Cortex of kidney (tissue), 1 donor: ENCODE measurements at places on chromosomes 2 and 18.

- no peak for DNase-seq
These were observed 37.5 kb downstream of the TBC1D8 start for GRCh38 chr2:101113441-101114267.

DNA sequence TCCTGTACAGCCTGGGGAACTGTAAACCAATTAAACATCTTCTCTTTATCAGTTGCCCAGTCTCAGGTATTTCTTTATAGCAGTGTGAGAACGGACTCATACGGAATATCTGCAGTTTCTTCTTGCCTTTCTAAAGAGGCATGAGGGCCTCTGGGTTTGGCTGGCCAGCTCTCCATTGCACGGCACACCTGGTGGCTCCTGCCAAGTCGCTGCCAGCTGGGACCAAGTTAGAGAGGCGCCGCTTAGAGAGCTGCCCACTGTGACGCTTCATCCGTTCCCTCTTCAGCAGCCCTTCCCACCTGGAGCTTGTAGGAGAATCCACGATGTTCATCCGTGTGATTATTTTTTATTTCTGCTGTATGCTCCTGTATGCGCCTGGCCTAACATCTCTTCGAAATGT is 195.4 kb downstream of the TWIST2 start:
- no peak for DNase-seq

GRCh38 chr2:98245491-98245890 is 100.8 kb upstream of the CNGA3 start:
- no peak for DNase-seq

- DNase-seq, result no peak
These were observed 319.9 kb downstream of the AGPS start for GRCh38 chr2:177712462-177712861.

DNA sequence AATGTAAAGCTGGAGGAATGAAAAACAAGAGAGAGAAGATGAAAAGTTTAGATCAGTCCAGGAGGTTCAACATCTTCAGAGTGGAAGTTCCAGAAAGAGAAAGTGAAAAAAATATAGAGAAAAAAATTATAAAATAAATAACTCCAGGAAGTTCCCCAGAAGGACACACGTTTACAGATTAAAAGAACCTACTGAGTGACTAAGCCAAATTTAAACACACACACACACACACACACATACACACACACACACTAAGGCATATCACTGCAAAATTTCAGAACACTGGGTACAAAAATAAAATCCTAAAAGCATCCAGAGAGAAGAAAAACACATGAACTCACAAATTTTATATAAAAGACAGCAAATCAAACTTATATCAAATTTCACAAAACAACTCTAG is 85.9 kb upstream of the PMAIP1 start:
- no peak for DNase-seq

DNA sequence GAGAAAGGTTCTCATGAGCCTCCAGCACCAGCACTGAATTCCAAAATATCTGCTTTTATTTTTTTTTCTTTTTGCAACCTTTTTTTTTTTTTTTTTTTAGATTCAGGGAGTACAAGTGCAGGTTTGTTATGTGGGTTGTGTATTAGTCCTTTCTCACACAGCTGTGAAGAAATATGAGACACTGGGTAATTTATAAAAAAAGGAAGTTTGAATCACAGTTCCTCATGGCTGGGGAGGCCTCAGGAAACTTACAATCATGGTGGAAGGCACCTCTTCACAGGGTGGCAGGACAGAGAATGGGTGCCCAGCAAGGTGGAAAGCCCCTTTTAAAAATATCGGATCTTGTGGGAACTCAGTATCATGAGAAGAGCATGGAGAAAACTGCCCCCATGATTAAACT is 7.9 kb upstream of the TMX3 start:
- no peak for DNase-seq

DNA sequence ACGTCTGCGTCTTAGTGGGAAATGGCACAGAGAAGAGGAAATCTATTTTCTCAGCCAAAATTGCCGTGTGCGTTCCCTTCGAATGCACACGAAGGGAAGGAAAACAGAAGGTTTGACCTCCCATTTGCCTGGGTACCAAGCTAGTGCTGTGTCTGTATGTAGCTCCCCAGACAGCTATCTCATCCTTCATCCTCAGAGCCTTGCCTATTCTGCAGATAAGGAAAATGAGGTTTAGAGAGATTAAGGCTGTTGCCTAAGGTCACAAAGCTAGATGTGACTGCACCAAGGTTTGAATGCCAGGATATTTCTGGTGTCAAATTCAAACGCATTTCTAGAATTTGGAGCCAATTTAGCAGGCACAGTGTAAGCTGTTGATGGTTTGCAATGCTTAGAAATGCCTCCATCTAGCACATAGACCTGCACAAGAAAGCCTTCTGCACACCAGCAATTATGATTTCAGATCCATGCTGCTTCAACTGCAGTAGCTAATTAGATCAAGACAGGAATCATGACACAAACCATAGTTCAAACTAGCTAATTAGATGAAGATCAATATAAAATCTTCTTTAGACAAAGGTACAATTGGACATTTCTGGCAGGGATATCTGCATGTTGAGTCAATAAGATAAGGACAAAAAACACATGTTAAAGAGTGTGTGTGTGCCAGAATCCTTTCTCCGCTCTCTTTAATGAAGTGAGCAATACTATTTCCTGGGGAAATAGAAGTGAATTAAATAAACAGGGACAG is 115.1 kb downstream of the CMPK2 start:
- no peak for DNase-seq
